ENCODE measurements at places on chromosomes 16 and 17.

GRCh38 chr16:87493608-87494280, 920 bp upstream of the ZCCHC14 start:
- no peak for DNase-seq

- no peak for DNase-seq
Measured at GRCh38 chr16:88303890-88304819, 78.6 kb upstream of the ZNF469 start.

DNA sequence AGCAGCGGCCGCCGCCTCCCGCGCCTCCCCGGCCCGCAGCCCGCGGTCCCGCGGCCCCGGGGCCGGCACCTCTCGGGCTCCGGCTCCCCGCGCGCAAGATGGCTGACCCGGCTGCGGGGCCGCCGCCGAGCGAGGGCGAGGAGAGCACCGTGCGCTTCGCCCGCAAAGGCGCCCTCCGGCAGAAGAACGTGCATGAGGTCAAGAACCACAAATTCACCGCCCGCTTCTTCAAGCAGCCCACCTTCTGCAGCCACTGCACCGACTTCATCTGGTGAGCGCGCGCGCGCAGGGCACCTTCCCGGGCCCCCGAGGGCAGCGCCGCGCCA, 258 bp downstream of the PRKCB start:
- DNase-seq = no peak

DNA sequence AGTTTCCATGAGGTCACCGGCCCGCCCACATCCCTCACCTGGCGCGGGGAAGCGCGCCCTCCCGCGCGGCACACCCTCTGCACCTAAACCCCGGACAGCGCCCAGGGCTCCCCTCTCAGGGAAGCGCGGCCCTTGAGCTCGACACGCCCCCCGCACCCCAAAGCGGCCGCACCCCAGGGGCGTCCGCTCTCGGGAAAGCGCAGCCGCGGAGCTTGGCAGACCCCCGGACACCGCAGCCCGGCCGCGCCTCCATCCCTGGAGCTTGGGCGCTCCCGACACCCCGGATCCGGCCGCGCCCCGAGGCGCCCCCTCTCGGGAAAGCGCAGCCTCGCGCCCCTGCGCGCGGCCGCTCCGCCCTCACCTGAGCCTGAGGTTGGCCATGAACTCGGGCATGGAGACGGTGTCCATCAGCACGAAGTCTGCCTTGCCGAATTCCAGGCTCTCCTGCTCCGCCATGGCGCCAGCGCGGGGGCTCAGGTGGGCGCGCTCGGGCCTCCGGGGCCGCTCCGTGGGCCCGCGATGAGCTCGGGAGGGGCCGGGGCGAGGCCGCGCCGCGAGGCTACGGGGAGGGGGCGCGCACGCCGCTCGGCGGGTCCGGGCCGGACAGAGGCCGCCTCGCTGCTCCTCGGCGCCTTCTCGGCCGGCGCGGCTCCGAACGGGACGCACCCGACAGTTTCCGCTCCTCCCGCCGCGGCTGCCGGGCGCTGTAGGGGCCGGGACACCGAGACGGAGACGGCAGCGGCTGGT, at the start of gene MYO1D:
MYO1D (minus strand) TSS at position 708 of the 747 bp plus-strand sequence; CDS start at position 456, 252 bp downstream.
- DNase-seq = peak; percentile 72

GRCh38 chr16:82358606-82359221, 188.7 kb upstream of the MPHOSPH6 start:
- DNase-seq = no peak

DNA sequence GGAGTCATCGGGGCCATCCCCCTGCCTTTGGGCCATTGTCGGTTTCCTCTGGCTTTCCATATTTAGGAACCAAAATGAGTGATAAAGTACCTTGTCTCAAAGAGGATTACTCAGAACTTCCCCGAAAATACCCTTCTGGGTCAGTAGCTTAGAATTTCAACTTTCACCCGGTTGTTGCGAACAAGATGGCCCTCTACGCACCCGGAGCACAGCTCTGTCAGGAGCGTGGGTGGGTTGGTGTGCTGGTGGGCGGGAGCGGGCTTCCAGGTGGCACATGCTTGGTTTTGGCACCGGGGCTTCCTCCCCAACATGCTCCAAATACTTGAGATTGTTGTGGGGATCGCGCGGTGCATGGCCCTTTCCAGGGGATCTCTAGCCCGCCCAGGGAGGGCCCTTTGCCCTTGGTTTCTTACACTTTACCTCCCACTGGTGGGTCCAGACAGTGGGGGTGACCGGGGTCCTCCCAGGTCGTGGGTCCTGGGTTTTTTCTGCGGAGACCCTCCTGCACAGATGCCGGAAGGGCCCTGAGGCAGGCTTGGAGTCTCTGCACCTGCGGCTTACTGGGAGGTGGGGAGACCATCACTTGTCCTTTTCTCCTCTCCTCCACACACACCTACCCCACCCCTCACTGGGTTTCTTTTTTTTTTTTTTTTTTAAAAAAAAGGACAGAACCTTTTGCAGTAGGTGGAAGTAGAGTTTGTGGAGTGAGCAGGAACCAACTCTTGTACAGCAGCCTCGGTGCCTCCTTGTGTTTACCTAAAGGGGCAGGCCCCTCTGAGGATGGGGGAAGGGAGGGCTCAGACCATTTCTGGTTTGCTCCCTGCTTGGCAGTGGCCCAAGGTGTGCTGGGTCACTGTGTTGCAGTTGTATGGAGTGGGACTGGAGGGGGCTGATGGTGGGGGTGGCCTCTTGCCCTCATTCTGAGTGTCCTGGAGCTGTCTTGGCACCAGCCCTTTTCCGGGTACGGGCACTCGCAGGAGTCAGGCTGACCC, 142.1 kb downstream of the SEC14L1 start:
- no peak for DNase-seq

DNA sequence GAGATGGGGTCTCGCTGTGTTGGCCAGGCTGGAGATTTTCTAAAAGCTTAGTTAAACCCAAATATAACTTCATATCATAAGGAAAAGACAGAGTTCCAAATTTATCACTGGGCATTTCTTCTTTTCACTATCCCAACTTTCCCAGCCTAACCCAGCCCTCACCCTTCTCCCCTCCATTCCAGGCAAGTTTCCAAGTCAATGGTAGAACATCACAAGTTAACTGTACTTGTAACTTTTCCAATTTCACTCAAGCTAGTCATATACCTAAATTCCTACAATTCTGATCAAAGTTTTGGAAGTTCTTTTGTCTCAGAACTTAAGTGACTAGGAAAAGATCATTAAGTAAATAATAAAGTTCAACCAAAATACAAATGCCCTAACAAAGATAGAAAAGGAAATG, 61.2 kb downstream of the USP32 start:
- DNase-seq = no peak

GRCh38 chr16:51577621-51578303, 426.7 kb upstream of the SALL1 start:
- no peak for DNase-seq

DNA sequence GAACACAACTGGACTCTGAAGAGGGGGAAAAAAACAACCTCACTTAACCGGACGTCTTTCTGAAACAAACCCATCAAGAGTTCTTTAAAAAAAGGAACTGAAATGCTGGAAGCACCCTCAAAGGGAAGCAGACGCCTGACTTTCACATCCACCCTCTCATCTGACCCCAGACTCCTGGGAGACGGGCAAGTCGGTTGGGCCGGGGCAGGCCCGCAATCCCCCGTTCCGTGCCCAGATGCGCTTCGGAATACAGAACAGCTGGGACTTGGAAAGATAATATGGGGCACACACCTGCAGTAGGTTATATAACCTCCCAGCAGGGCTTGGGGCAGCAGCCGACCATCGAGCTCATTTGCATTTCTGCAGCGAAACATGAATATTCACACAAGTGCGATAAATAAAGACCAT, 3.7 kb downstream of the ARHGAP27 start:
- DNase-seq = no peak
